Hematopoietic multipotent progenitor cell treated with erythropoietin and hydrocortisone succinate and interleukin-3 and kit ligand, for 15 days (in vitro differentiated cells): ENCODE measurements at places on chromosomes 6 and 20.

DNA sequence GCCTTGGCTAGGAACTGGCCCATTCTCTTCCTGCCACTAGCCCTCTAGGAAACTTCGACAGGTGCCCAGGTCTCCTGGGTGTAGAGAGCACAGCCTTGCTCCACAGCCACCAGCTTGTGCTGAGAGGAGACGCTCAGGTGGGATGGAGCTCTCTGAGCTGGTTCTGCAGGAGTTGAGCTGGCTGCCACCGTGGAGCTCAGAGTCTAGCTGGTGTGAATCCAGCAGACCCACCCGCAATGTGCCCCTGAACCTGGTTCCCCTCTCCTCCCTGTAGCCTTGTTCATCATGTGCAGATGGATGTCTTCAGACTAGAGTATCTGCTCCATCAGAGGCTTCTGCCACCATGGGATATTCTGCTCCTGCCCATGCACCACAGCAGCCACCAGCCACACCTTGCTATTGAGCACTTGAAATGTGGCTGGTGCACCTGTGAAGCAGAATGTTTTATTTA lies 222.5 kb downstream of the SYNDIG1 start:
- DNase-seq = no peak

GRCh38 chr6:35177596-35177995 lies 36.2 kb upstream of the SCUBE3 start:
- no peak for DNase-seq

DNA sequence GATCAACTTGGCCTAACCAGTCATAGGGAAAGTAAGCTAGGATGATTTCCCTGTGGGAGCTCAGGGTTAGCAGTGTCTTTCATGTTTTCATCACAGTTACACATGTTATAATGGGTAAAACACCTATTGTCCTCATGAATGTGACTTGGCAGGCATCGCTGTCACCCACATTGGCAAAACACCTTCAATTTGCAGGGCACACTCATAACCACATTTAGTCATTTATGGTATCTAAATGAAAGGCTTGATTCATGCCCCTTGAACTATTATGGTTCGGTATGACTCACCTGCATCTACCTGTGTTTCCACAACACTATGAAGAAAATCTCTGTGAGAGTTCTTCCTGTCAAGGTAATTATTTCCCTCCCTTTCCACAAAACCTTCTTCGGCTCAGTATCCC lies 49.2 kb downstream of the FRK start:
- DNase-seq = no peak

DNA sequence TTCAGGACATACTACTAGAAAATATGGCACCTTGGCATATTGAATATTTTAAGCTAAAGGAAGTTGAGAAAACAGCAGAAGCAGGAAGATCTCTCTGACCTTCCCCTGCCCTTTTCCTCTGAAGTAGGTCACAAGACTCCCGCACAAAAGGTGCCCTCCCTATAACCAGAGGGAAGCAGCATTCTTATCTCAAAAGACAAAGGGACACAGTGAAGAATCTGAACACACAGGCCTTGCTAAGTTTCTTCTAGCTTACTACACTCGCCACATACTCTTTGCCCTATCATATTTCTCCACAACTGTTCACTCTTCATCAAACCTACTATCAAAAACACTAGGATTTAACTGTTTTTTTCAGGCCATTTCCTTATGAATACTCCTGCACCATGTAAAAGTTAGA lies 151.2 kb downstream of the ELOVL4 start:
- DNase-seq = no peak

- DNase-seq = no peak
Measured at GRCh38 chr20:2171266-2171790, 69.7 kb downstream of the STK35 start.

GRCh38 chr6:34695729-34696188 lies 808 bp downstream of the ILRUN start:
- no peak for DNase-seq

DNA sequence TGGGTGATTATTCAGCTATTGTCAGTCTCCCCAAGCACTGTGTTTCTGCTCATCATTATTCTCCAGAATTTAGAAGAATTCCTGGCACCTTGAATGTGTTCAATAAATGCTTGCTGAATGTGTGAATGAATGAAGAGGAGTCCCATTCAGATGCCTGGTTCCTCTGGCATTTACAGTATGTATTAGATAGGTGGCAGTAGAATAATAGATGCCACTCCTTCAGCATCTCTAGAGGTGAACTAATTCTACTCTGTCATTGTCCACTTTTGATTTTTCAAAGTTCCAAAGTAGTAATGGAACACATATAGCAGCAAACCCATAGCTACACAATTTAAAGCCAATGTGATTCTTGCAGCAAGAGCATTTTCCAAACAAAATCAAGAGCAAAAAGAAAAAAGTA lies 118.9 kb upstream of the CEP162 start:
- DNase-seq = no peak

- DNase-seq = no peak
Measured at GRCh38 chr20:59082981-59083380, 40.4 kb upstream of the PRELID3B start.

DNA sequence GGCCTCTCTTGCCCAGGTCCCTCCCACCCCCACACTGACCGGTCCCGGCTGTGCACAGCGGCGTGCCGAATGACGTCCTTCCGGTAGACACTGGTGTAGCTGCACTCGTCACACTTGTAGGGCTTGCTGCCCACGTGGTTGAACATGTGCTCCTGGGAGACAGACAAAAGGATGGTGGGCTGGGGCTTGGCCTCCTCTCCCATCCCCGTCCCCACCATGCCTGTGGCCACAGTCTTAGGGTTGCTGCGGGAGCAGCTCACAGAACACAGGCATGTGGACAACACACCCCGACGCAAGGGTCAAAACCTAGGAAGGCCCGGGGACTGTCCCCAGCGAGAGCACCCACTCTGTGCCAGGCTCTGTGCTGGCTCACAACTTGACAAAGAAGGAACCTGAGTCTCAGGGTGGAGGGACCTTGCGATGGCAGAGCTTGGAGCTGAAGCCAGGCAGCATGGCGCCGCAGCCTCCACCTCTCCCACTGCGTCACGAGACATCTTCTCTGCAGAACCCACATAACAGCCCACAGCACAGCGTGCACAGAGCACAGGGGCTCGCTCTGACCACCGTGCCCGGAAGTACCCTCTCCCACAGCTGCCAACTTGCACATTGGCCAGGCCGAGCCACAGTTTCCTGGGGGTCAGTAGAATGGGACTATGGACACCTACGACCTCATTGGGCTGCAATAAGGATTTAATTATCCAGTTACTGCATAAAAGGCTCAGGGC lies 9.8 kb downstream of the ZNF335 start:
- DNase-seq = no peak
